ENCODE measurements at places on chromosomes 11 and 22.
A peak's percentile ranks its signal among the peaks of the same experiment; 100 is the strongest.

DNA sequence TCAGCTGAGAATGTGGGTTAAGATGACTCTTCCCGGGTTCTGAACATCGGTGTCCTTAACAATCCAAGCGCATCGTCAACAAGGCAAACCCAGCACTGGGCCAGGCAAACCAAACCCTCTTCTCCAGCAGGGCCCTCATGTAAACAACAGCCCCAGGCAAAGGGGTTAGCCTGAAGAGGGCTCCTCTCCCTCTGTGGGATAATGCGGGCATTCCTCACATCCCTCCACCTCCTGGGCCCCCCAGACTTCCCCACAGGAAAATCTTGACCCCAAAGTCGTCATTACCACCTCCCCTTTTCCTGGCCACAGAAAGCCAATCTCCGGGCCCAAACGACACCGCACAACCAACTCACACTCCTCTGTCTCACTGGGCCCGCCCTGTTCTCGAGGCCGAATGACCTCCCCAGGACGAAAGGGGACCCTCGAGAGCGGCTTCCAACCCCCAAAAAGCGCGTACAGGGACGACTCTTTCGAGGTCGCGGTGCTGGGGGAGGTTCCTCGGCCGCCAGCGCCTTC lies 566 bp downstream of the DDB1 start:
- DNase-seq = no peak

DNA sequence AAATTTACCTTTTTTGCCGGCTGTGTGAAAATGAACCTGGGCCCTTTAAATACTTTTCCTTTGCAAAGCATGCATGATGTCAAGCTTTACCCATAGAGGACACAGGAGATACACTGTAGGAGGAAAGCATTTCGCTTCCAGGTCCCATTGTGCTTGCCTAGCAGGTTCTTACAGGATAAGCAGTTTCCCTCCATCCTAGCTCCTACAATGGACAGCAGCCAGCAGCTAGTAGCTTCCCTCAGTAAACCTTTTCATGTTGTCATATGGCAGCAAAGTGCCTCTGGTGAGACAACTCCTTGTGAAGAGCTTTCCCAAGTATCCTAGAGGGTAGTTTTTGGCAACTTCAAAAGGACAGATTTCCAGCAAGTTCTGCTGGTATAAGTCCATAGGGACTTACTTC lies 78.4 kb downstream of the RBFOX2 start:
- no peak for DNase-seq

- peak; percentile 81 for DNase-seq
These were observed 851 bp downstream of the PTDSS2 start for GRCh38 chr11:450809-451451.

GRCh38 chr11:124873951-124874350 lies 8.7 kb downstream of the ROBO3 start:
- peak; percentile 64 for DNase-seq

- DNase-seq = no peak
These were observed 70.4 kb downstream of the MYO7A start for GRCh38 chr11:77198440-77198849.

GRCh38 chr11:78825591-78826020 lies 250.9 kb upstream of the NARS2 start:
- DNase-seq = no peak

DNA sequence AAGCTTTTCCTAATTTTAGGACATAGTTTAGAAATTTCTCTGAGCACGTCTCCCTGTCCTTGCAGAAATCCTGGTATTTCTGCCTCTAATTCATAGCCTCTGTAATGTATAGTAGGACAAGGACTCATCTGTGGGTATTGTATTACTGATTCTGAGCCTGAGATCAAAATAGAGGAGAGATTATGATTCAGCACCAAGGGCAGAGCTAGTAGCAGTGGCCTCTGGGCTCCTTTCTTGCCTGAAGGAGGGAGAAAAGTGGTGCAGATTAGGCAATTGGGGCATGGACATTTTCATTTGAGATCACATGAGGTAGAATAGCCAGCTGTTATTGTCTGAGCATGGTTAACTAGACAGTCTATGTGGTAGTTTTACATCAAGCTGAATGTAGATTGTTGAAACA lies 2.8 kb downstream of the MADD start:
- DNase-seq = no peak

GRCh38 chr11:811446-812245 lies 1.9 kb downstream of the RPLP2 start:
- DNase-seq = no peak

DNA sequence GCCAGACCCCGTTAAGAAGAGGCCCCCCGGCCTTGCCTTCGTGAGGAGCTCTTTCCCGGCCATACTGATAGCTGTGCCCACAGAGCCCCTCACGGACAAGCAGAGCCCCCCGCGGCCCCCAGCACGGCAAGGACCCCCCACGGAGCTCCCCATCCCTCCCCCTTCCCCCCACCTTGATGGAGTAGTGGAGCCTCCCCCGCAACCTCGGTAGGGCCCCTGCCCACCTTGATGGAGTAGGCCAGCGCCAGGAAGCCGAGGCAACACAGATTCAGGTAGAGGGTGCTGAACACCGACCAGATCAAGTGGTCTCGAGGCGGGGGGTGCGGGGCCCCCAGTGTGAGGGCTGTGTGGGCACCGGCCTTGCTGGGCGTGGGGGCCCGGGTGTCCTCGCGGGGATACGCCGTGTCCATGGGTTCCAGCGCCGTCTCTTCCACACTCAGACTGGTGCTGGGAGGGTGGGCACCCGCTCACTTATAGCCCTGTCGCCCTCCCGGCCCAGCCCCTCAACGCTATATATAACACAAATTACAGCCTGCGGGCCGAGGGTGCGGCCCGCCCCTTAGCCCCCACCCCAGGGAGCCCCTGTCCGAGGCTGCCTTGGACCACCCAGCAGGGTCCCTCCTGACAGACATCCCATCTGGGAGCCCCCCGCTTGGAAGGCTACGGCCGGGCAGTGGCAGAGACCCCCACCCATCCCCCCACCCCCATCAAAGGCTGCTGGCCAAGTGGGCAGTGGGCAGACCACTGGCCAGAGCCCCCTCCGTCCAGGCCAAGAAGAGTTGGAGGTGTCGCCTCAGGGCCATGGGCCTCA lies at the start of gene IFITM5:
TSS of gene IFITM5 (minus strand) at position 446 of the 811 bp plus-strand sequence. CDS start at position 410, 36 bp downstream.
- no peak for DNase-seq

DNA sequence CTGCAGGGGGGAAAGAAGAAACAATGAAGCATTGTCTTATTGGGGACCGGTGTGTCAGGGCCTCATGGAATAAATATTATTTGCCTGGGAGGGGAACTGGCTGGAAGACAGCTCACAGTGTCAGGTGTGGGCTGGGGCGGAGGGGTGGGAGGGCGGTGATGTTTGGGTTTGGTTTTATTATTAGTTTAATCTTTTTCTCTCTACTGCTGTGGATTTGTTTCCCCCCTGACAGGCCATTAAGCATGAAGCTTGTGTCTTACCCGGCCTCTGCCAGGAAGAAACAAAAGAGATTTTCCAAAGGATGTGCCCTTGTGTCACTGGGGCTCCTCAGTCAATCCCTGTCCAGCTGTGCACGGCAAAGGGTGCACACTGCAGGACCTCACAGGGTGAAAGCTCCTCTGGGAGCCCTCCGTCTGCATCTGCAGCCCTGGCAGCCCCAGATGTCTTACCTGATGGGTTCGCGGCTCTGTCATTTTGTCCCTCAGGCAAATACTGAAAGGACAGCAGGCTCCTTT lies 203.1 kb upstream of the TMEM45B start:
- DNase-seq = no peak

DNA sequence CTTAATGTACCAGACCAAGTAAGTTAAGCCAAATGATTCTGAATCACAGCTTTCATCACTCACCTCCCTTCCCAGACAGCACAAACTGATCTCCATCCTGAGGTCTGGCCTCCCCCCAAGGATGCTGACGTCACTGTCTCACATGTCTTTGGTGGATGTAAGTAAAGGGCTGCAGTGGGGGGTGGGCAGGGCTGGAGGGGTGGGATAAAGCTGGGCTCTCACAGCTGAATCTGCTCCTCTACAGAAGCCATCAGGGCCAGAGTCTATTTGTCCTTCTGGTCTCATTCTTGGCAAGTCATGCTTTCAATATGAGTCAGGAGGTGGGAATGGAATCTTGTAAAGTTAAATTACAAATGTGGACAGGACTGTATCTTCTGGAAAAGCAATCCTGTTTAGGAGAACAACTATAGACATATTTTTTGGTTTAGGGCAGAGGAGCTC lies 32.7 kb downstream of the P4HA3 start:
- DNase-seq = no peak

DNA sequence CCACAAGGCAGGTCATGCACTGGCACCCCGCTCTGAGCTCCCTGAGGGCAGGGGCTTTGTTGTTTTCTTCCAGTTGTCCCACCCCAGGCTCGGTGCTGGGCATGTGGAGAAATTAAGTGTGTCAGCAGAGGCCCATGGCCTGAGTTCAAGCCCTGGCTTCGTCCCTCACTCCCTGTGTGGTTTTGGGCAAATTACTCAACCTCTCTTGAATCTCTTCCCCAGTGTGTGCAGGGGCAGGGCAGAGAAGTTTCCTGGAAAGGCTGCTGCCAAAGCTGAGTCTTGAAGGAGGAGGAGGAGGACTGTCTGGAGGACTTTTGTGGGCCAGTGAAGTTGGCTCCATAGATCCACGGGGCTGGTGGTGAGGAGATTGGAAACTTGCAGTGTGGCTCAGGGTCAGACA lies 138.1 kb upstream of the E2F8 start:
- no peak for DNase-seq

- no peak for DNase-seq
These were observed 6.0 kb upstream of the CLCF1 start for GRCh38 chr11:67379061-67380058.

DNA sequence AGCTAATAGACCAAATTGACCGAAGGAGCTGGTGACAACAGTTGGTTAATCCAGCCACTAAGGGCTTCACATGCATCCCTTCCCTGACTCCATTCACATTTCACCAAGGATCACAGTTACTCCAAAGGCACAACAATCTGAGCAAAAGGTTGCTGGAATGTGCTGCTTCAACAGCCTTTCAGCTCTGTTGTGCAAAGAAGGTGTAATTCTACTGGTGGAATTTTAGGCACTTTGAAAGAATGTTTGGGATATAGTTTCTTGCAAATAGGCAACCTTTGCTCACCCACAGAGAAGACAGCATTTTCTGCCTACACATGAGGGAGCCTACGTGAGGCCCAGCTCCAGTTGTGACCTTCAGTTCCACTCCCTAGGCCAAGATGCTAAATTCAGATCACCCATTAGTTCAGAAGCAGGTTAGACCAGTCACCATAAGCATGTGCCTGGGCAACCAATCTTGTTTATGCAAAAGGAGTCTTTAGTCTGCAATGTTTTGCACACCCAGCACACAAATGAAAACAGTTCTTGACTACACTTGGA lies 21.6 kb upstream of the FCHSD2 start:
- DNase-seq = no peak

GRCh38 chr22:49911881-49912625 lies 6.2 kb downstream of the ALG12 start:
- no peak for DNase-seq

DNA sequence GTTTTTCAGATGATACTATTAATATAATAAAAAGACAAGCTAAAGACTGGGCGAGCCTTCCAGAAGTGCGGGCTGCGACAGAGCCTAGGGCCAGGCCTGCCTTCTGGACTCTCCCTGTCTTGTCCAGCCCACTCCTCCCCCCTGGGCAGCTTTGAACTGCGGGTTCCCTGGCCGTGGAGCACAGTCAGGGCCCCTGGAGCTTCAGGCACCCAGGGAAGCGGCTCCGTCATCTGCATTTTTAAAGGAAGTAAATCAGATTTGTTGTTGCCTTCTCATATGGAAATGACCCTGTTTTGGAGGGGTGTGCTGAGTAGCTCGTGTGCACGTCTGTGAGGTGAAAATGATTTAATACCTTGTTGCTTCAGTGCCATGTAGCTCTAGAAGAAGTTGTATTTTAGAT lies 265.3 kb downstream of the TBC1D22A start:
- DNase-seq = no peak

GRCh38 chr11:6200975-6201374 lies 2.0 kb downstream of the OR52W1 start:
- peak; percentile 4 for DNase-seq

DNA sequence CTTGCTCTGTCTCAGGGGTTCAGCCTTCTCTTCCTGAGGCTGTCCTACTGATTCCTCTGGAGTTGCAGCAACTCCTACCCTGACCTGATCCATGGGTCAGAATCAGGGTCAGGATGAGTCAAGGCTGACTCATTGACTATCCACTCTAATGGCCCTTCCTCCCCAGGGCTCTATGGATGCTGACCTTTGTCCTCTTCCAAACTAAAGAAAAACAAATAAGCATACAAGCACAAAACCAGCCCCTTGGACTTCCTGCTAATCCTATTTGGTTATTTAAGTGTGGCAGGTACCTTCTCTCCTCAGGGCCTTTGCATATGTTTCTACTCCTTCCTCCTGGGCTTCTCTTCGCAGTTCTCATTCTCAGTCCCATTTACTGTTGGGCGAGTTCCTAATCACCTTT lies 204.5 kb upstream of the NAV2 start:
- DNase-seq = no peak

DNA sequence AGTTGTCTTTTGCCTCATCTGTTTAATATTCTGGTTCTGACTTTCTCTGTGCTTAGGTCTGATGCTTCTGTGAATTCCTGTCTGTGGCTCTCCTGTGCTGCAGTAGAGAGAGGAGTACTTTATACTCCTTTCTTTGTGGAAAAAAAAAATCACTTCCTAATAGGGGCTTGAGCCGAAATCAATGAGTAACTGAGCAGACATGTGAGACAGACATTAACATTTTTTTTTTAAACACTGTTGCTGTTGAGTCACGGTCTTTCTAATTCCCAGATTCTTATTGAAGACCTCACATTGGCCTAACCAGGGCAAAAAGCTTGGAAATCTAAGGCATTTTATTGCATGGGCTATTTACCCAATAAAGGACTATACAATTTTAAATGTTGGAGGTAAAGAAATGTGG lies 86.1 kb downstream of the GRM5 start:
- DNase-seq = no peak

DNA sequence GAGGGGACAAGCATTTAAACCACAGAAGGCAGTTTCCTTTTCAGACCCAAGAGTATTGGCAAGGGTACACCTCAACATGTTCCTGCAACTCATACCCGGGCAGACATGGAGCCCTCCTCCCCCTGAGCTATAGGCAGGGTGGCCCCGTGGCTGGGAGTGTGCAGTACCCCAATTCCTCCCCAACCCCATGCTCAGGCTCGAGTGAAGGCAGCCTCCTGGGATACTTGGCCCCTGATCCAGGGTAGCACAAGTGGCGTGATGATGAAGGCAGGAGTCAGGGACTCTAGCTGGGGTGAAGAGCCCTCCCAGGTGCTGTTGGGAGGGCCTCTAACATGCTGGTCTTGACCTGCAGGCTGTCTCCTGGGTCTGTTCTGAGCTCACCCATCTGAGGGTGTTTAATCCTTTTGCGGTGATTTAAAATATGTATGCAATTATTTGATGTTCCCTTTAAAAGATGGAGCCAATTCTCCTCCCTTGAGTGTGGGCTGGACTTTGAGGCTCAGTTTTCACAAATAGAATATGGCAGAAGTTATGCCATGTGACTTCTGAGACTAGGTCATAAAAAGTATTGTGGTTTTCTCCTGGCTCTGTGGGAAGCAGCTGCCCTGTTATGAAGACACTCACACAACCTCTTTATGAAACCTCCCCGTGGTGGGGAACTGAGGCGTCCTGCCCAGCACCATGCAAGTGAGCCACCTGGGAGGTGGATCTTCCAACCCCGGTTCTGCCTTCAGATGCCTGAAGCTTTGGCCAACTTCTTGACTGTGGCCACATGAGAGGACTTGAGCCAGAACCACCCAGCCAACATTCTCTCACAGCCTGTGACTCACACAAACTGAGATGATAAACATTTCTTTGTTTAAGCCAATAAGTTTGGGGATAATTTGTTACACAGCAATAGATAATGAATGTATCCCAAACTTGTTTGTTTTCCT lies 54.7 kb upstream of the NECTIN1 start:
- no peak for DNase-seq
